RWPE1 (cell line): ENCODE measurements at places on chromosomes 2 and 18.

- DNase-seq: no peak
Measured at GRCh38 chr18:53749766-53750165, 474.7 kb downstream of the MBD2 start.

DNA sequence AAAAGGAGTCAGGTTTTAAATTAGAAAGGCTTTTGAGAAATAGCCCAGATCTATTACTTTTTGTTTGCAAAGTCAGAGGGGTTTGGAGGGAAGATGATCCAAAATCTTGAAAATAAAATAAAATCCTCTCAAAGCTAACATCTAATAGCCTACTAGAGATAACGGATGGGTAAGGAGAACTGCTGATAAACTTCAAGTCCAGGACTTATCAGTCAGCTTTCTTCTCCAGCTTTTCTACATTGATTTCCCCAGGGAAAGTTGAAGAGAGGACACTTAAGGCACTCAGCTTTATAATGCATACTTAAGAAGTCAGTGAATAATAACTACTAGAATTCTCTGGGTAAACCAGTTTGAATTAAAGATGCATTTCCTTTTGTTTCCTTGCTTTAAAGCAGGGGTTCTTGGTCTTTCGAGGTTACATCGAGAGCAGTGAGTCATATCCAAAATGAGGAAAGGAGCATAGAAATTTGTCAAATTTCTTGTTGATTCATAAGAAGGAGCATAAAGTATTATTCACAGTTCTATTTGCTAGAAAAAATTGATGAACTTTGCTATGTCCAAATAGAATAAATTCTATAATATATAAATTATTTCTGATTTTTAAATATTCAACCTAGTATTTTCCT, 43.2 kb upstream of the ITPRID2 start:
- no peak for DNase-seq

DNA sequence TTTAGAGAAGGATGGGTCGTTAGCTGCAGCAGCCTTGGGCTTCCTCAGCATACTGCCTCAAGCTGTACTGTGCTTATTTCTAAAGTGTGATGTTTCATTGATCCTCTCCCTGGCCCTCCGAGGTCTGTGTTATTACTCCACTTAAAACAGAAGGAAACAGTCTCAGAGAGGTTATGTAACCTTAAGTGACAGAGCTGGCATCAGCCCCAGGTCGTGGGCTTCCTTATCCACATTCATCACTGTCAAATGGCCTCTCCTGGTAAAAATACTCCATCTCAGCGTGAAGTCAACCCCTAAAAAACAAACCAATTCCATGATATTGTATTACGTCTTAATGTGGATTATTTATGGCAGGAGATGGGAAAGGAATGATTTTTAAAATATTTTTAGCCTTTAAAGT, 153.3 kb upstream of the NOSTRIN start:
- DNase-seq: no peak

- DNase-seq: peak; percentile 12
Measured at GRCh38 chr2:71166812-71167211, 36.4 kb downstream of the MPHOSPH10 start.

GRCh38 chr18:62678847-62679485, 36.4 kb upstream of the PHLPP1 start:
- DNase-seq: no peak

DNA sequence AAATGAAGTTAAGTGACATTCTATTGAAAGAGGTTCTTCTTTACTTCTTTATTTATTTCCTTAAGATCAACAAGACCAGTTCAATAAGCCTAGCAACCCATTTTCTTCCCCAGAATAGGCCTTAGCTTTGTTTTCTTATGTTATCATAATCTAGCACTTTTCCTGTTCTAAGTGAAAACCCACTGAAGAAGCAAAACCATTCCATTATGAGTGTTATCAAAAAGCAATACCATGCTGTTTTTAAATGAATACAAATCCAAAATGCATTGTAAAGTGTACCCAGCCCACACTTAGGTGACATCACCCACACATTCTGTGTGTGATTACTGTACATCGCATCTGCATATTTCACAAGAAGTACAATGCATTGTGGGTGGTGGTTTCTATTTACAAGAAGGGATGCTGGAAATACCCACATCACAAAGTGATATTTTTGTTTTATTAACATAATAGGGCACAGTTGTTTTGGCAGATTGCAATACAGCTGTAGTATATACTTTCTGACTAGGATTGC, 679.5 kb downstream of the KCNJ3 start:
- no peak for DNase-seq

DNA sequence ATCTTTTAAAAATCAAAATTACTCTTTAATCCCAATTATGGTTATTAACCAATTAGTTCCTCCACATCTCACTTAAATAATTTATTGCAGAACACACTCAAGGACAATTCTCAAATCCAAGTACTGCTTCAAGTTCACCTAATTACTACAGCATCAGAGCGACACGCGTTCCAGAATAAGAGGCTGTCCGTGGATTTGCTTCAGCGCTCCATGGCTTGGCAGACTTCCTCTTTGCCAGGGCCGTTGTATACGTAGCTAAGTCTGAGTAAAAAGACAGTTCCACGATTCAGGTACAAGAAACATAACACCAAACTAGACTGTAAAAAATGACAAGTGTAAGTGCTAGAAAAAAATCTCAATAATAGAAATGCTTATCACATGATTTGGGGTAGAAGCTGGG, 153.2 kb upstream of the MYT1L start:
- DNase-seq: no peak

GRCh38 chr2:33142810-33143209, 196.1 kb downstream of the LTBP1 start:
- DNase-seq: no peak

GRCh38 chr18:32040936-32041335, 22.3 kb downstream of the RNF125 start:
- no peak for DNase-seq

- no peak for DNase-seq
Measured at GRCh38 chr2:210421916-210422315, 54.6 kb downstream of the LANCL1 start.

- DNase-seq: no peak
Measured at GRCh38 chr18:38444971-38445803, 879.6 kb upstream of the CELF4 start.

- DNase-seq: peak; percentile 56
Measured at GRCh38 chr2:229270551-229271410, at the start of gene PID1. Gene PID1, minus strand, starts transcription at chr2:229271287. Its CDS starts 244 bp downstream, at chr2:229271043.

DNA sequence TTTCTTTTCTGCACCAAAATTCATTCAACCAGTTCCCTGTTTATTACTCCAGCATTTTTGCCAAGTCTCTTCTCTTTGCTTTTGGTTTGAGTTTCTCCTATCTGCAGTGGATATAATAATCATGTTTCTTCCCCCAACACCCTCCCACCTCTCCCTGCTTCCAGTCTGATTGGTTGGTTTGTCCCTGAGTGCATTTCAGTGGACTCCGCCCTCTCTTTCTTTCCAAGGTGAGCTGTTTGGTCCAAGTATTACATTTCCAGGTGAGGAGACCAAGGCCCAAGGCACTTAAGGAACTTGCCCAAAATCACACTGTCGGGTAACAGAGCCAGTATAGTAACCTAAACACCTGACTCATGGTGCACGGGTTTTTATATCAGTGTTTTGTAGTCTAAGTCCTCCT, 17.7 kb downstream of the MRO start:
- DNase-seq: peak; percentile 9

DNA sequence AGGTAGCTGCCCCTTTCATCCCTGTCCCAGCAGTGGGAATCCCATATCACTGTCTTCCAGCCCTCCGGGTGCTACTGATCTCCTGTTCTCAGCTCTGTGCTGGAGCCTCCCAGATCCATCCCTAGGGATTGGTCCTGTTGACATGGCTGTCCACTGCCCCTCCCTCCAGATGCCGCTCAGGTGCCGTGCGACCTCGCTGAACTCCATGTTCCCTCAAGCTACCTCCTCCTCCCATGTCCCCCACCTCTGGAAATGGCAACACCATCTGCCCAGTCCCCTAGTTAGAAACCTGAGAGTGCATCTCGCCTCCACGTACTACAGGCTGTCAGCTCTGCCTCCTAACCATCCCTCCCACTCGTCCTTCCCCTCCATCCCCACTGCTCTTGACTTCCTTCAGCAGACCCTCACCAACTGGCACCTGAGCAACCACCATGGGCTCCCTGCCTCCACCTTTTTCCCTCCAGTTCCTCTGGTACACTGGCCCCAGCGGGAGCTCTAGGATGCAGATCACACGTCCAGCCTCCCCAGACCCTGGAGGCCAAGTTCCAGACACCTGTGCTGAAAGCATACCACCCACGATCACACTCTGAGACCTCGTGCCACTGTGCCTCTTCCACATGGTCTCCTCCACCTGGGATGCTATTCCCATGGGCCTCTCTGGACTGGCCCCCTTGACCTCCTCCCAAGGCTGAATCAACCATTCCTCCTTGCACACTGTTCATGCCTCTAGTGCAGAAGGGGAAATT, 106.8 kb downstream of the KLHL29 start:
- DNase-seq: no peak

DNA sequence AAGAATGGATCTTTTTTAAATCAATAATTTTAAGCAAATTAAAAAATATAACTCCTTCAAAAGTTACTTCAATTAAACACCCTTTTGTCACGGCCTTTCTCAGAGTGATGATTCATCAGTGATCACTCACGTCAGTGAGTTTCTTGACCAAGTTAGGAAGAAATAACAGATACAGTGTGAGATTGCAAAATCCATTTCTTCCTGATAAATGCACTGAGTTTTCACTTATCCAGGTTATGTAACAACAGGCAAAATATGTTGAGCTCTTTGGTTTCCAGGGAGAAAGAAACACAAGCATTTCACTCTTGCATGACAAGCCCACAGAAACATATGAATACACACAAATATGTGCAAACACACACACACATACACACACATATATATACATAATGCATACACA, 195.9 kb upstream of the CYRIA start:
- DNase-seq: peak; percentile 20

DNA sequence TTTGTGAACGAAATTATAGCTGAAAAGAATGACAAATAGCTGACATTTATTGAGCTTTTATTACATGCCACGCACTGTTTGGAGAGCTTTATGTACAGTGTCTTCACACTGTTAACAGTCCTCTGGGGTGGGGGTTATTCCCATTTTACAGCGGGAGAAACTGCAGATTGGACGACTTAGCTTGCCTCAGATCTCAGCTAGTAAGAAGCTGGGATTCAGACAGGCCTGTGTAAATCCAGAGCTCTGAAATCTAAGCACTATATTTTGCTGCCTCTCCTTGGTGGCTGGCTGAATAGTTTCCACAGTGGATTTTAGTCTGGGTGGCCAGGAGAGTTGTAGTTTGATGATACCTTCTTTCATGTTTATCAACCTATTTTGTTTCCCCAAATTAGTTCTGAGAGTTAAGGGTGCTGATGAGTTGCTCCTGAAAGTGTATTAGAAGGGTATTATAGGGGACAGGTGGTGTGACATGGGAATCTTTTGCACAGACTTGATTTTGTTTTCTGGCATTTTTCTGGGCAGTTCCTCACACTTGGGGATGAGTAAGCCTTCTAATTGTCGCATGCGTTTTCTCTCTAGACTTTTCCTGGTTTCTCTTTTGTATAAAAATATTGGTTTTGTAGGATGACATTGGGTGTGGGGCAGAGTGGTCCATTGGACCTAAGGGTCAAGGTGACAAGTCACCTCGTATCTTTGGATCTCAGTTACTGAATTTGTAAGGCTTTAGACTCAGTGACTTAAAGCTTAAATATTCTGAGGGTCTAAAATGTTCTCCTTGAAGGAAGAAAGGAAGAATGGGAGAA, 1.5 kb downstream of the ACSL3 start:
- DNase-seq: no peak

DNA sequence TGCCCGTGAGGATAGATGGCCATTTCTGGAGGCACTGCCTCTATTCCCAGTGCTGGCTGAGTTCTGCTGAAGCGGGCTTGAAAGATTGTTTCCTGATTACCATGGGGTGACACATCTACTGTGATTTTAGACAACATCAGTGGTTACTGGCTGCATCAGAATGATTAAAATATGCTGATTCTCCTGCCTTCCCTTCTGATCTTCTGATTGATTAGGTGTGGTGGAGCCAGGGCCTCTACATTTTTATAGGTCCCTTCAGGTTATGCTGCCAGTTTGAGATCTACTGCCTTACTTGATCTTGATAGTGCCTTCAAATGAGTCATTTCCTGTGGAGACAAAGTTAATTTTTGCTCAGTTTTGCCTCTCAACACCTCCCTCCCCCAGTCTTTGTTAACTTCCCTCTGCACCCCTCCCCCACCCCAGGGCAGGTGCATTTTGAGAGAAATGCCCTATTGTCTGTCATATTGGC, 31.6 kb upstream of the SNORC start:
- DNase-seq: peak; percentile 26

DNA sequence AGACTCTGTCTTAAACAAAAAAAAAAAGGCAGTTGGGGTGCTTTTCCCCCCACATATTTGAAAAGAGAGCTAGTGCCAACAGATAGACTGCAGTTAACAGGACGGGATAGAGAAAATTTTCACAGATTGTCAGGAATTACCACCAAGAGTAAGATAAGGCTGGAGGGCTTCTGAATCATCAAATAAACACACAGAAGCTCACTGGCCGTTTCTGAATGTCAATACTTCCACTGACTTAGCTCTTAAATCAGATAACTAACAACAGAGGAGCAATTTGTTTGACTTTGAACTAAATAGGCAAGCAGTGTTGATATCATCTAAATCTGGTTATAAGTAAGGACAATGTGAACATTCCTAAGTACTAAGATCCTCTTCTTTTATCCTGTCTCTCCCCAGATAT, 34.7 kb downstream of the PIEZO2 start:
- no peak for DNase-seq

- DNase-seq: no peak
Measured at GRCh38 chr2:207338220-207338607, 172.5 kb upstream of the KLF7 start.

GRCh38 chr18:38427234-38427633, 861.6 kb upstream of the CELF4 start:
- no peak for DNase-seq

GRCh38 chr2:169131587-169132512, 62.5 kb downstream of the DHRS9 start:
- peak; percentile 70 for DNase-seq

DNA sequence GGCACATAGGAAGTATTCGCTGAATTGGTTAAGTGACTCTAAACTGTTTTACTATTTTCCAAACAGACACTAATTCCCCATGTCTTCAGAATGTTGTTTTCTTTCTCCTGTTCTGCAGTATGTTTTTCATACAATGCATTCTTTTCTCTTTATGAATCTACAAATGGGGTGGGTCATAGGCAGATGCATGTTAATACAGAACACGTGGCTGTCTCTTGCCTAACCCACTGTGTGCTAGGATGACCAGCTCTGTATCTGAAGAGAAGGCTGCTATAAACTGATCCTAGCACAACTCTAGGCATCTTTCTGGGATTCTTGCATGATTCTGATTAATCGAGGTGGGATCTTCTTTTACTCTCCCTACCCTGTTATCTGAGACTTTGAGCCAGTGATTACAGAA, 826.0 kb downstream of the PLCL1 start:
- DNase-seq: peak; percentile 12

DNA sequence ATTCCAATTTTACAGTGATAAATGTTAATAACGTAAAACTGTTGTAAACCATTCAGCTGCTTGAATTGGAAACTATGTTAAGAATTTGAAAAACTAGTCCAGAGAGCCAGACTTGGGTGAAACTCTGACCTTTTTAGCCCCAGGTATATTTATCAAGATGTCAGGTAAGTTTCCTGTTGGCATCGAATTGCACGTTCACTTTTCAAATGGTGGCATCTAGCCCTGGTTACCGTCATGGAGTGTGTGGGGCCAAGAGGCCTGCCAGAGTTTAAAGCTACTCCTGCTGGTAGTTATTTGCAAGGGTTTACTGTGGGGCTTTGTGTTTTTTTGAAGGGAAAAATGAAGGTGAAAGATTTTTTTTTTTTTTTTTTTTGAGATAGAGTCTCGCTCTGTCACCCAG, 109.9 kb downstream of the WDSUB1 start:
- DNase-seq: no peak
